ENCODE measurements at places on chromosomes 13 and 19. TPM values are rescaled to one million over a fixed set of nuclear protein-coding genes. Genes with fewer than 3 reads are reported as not detected.

Gene CAB39L
- total RNA-seq = 4.2 TPM

Gene CD22
- not detected for total RNA-seq

Gene SYNE4
- total RNA-seq = 1.2 TPM

Gene TNPO2
- total RNA-seq = 34.3 TPM

Gene FCAR
- not detected for total RNA-seq

Gene GRK1
- total RNA-seq = not detected

Gene RGL3
- total RNA-seq = under 0.01 TPM

Gene EXOC3L2
- total RNA-seq = not detected

Gene CYP2A6
- total RNA-seq = not detected

Gene ASF1B
- 26.4 TPM for total RNA-seq

Gene CCDC8
- 26.4 TPM for total RNA-seq
